ENCODE measurements at places on chromosomes 4 and X.

DNA sequence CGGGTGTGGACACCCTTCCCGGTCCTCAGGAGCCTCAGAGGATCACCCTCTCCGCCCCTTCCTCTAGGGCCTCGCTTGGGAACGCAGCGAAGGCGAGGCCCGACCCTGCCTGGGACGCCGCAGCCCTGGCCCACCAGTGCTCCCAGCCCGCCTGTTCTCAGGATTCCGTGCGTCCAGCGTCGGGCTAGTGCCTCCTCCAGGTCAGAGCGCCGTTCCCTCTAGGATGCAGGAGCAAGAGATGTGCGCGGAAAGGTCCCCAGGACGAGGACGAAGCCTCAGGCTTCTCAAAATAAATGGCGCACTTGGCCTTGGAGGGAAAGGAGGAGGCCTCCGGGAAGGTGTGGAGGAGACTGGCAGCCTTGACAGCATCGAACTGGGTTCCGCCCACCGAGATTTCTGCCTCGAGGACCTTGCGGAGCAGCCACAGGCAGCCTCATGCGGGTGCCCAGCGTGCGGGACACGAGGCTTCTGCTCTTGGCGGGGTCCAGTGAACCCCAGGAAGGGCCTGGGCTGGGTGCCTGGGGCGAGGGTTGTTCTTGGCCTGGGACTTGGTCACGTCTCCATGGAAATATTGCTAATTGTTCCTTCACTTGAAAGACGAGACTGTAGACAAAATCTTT, 35.1 kb downstream of the PITX2 start:
- DNase-seq, result no peak

DNA sequence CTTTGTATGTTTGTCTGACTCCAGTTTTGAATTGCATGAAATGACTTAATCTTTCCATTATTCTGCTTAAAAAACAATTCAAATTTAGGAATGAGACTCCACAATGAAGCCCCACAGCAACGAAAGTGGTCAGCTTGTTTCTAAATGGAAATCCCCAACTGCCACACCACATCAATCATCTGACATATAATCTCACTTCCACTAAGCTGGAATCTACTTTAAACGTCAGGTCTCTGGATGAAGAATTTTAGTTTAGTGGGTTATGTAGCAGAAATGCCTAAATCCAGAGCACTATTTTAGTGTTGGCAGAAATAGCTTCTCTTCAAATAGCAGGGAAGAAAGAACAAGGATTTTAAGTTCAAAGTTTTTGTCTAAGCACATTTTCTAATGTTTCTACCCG, 1.7 kb upstream of the BMP2K start:
- DNase-seq, result no peak

DNA sequence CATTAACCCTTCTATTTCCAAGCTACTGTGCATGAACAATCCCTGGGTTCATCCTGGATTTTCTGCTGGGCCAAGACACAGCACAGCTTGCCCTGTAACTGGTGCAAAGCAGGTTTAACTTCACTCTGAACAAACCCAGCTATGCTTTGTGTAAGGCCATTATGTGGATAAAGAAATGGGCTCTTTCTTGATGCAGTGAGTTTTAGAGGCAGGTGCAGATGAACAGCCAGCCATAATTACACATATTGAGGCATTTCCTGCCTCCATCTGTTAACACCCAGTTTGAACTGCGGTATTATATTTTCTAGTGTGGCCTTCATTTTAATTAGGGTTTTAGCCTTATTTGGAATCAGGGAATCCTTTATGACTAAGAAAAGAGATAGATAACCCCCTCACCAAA, 68.7 kb upstream of the ARX start:
- DNase-seq, result no peak

DNA sequence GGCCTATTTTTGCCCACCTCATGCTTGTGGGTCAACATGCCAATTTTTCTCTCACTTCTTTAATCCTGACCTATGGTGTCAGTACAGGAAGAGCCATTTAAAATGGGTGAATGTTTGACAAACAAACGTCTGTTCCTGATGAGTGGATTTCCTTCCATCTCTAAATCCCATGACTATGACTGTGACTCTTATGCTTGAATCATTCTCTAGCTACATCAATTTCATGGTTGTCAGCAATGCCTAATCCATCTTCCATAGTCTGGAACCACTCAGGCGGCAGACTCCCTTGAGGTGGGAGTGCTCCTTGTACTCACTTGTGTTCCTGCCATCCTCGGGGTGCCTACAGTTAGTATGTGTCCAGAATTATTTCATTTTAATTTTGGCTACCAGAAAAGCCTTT, 194.9 kb upstream of the RPS6KA3 start:
- DNase-seq, result no peak

GRCh38 chrX:45788941-45789348, 588.3 kb upstream of the DIPK2B start:
- DNase-seq, result no peak
